ENCODE measurements at places on chromosomes 1 and 21. TPM values are rescaled to one million over a fixed set of nuclear protein-coding genes. Genes with fewer than 3 reads are reported as not detected.

OR14K1 gene
- total RNA-seq, result not detected

PLA2G2F gene
- not detected for total RNA-seq

FCGR3A gene
- not detected for total RNA-seq

DNTTIP2 gene
- total RNA-seq, result 61.9 TPM

PRKAA2 gene
- total RNA-seq, result not detected

Data from Karpas-422 (cell line).